ENCODE measurements at places on chromosomes 13 and 19. TPM values are rescaled to one million over a fixed set of nuclear protein-coding genes. Genes with fewer than 3 reads are reported as not detected.

Gene IL12RB1
- not detected for polyA plus RNA-seq

Gene SIGLEC11
- not detected for polyA plus RNA-seq

DNA sequence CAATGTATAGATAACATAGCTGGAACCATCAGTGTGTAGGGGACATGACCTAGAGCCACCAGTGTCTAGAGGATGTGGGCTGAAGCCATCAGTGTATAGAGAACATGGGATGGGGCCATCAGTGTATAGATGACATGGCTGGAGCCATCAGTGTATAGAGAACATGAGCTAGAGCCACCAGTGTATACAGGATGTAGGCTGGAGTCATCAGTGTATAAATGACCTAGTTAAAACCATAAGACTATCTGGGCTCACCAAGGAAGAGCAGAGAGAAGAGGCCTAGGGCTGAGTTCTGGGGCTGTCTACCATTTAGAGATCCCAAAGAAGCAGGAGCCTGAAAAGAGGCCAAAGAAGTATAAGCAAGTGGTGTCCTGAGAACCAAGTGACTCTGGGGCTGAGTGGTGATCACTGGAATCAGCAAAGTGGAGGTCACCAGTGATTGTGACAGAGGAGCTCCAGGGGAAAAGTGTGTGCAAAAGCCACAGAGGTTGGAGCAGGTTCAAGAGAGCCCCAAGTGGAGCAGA lies 41.0 kb downstream of the RFX2 start:
- peaks cover 40% of the 10 kb centered on the region for H3K4me1 ChIP-seq
- no peaks in the 10 kb centered on the region for H3K27me3 ChIP-seq
- no peak overlapping the region for H3K4me3 ChIP-seq
- no peak for DNase-seq
- no peaks in the 10 kb centered on the region for H3K36me3 ChIP-seq

GRCh38 chr19:35295792-35296462 lies 4.0 kb downstream of the MAG start:
- no peak overlapping the region for H3K27ac ChIP-seq
- peaks cover 46% of the 10 kb centered on the region for H3K27me3 ChIP-seq
- H3K36me3 ChIP-seq: no peaks in the 10 kb centered on the region
- no peak for DNase-seq
- H3K4me3 ChIP-seq: no peak overlapping the region
- no peaks in the 10 kb centered on the region for H3K4me1 ChIP-seq

GRCh38 chr13:107730813-107731212 lies 484.5 kb downstream of the LIG4 start:
- no peak for DNase-seq
- no peaks in the 10 kb centered on the region for H3K27me3 ChIP-seq
- H3K4me3 ChIP-seq: no peak overlapping the region
- no peaks in the 10 kb centered on the region for H3K36me3 ChIP-seq
- no peaks in the 10 kb centered on the region for H3K4me1 ChIP-seq

DNA sequence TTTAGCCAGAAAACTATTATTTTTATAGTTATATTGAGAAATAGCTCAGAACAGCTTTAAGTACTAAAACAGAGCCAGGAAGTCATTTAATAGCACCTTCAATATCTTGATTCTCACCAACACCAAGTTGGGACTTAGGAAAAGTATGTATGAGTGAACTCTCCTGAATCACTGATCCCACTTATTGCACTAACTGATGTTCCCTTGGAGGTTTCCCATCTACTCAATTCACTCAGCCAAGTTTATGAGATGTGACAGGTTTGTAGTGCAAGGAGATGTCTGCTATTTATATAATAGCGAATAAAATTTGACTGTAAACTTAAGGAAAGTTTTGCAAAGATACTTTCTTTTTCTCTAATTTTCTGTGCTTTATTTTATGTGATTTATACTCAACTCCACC lies 1147.6 kb upstream of the PCDH20 start:
- no peak for DNase-seq
- H3K27me3 ChIP-seq: no peaks in the 10 kb centered on the region
- no peak overlapping the region for H3K4me3 ChIP-seq
- H3K36me3 ChIP-seq: no peaks in the 10 kb centered on the region
- no peaks in the 10 kb centered on the region for H3K4me1 ChIP-seq
- no peak overlapping the region for H3K27ac ChIP-seq
